Myometrial cell (primary cell): ENCODE measurements at places on chromosomes 13 and 19. TPM values are rescaled to one million over a fixed set of nuclear protein-coding genes. Genes with fewer than 3 reads are reported as not detected.

The CEACAM5 gene
- total RNA-seq, result not detected in 2 replicates

The SDHAF1 gene
- total RNA-seq, result 20.4 and 34.9 TPM in 2 replicates

The HCST gene
- total RNA-seq, result not detected in 2 replicates

The FOXA3 gene
- not detected in 2 replicates for total RNA-seq

The ZNF69 gene
- total RNA-seq, result 0.86 and 3.5 TPM in 2 replicates

The GNG8 gene
- not detected in 2 replicates for total RNA-seq

The PRR36 gene
- total RNA-seq, result not detected in 2 replicates

The GRIK5 gene
- not detected in 2 replicates for total RNA-seq
